AG04449 (cell line): ENCODE measurements at places on chromosomes 4 and X.
A peak's percentile ranks its signal among the peaks of the same experiment; 100 is the strongest.

- no peak for DNase-seq
These were observed 366.2 kb upstream of the PITX2 start for GRCh38 chr4:110989125-110989524.

GRCh38 chr4:19700992-19701391 is 550.7 kb upstream of the SLIT2 start:
- no peak for DNase-seq

- no peak for DNase-seq
These were observed 174.4 kb downstream of the RAB28 start for GRCh38 chr4:13309751-13310150.

GRCh38 chr4:6281436-6282313 is 12.0 kb downstream of the WFS1 start:
- no peak for DNase-seq

GRCh38 chr4:55347610-55348228 is 1.7 kb downstream of the SRD5A3 start:
- DNase-seq: no peak

DNA sequence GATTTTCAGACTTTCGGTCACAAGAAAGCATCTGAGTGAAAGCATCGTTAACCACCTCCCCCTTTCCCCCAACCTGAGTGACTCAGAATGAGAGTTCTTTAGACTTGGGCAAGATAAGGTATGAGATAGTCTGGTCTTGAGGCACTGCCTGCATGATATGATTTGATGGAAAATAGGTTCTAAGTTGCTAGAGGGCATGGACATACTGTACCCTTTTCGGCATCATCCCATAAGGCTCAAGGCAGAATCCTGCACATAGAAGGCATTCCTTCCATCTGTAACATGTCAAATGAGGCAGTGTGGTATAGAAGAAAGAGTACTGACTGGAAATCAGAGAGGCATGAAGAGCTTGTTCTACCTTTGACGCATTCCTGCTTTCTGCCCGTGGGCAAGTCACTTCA is 16.8 kb upstream of the AMOT start:
- DNase-seq: no peak

DNA sequence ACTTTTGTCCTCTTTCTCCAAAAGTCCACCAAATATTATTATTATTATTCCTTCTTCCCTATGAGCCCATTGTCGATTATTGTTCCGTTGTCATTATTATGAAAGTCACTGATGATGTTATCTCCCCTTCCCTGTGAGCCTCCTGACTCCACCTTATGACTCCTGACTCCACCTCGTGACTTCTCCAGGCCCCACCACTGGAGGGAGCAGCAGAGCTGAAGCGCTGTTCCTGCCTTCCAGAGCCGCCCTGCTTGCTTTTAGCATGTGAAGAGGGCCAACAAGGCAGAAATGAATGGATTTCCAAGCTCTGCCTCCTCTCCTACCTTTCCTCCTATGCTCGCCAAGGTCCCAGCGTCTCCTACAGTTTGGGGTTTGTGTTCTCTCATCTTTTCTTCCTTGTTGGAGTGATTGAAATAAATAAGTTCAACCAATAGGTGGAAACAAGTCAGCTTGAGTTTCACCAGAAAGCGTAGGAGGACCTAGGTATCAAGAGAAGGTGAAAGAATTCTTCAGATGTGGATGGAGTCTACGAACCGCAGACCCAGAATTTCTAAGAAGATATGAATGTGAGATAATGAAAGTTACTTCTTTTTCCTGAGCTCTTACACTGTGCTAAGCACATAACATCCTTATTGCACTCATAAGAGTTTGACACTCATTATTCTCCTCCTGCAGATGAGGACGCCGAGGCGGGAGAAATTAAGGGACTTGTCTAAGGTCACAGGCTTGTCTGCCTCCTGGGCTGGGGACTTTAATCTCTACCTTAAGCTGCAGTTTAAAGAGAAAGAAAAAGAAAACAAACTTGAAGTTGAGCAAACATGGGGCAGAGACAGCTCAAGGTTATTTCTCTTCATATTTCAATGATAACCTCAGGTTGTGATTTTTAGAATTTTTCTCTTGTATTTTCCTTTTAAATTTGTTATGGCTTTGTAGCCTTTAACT is 26.1 kb downstream of the IGSF1 start:
- no peak for DNase-seq

- DNase-seq: no peak
These were observed 292.3 kb downstream of the ANKRD50 start for GRCh38 chr4:124420166-124420695.

GRCh38 chrX:32987142-32987541 is 224.2 kb downstream of the DMD start:
- no peak for DNase-seq

DNA sequence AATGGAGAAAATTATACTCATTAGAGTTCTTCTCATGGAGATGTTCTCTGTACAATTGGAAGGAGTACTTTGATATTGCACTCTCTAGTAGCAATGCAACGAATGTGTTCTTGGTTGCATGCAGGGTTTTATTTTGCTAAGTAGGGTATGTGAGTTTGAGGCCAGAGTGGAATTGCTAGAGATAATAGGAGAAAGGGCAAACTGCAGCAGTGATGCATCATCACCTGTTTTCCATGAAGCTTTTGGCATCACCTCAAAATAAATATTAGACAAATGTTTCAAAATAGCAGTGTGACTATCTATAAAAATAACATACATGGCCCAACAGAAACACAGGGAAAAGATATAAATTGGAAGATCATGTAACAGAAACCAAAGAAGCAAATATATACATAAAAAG is 93.3 kb downstream of the TIGD2 start:
- DNase-seq: no peak

GRCh38 chrX:153412746-153413720 is 1.8 kb downstream of the ZFP92 start:
- no peak for DNase-seq

GRCh38 chrX:18707426-18708049 is at the start of gene PPEF1:
Gene PPEF1, plus strand, starts transcription at chrX:18707645. Its CDS starts 136 bp downstream, at chrX:18707781.
- no peak for DNase-seq

DNA sequence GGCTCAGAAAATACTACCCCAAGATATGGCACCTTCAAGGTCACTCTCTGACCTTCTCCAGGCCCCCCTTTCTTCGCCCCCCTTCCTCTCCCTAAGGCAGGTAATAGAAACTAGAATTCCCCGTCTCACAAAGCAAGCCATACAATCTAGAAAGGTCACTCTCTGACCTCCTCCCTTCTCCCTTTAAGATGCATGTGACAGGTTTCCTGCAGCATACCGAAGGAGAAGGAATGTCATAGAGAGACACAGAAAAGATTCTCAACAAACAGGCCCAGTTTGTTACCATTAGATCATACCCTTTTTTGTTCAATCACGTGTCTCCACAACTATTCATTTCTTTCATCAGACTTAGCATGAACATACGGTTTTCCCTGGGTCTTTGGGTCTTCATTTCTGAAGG is 51.2 kb upstream of the RBMXL3 start:
- DNase-seq: no peak

DNA sequence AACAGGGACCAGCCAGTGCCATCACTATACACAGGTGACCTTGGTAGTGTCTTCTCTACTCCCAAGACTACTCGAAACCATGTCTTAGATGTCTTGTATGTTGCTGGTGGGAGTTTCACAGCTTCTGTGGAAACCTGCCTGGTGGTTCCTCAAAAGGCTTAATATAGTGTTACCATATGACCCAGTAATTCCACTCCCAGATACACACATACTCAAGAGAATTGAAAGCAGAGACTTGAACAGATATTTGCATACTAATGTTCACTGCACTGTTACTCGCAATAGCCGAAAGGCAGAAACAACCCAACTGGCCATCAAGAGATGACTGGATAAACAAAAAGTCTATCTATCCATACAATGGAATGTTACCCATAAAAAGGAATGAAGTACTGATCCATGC is 3.1 kb downstream of the TFDP3 start:
- no peak for DNase-seq

GRCh38 chrX:9183481-9183880 is 149.6 kb upstream of the FAM9B start:
- no peak for DNase-seq

GRCh38 chr4:109214622-109215301 is 87.7 kb downstream of the COL25A1 start:
- no peak for DNase-seq

GRCh38 chr4:5798462-5798861 is 87.5 kb downstream of the EVC start:
- no peak for DNase-seq

GRCh38 chr4:183074288-183074990 is 24.6 kb upstream of the WWC2 start:
- no peak for DNase-seq

DNA sequence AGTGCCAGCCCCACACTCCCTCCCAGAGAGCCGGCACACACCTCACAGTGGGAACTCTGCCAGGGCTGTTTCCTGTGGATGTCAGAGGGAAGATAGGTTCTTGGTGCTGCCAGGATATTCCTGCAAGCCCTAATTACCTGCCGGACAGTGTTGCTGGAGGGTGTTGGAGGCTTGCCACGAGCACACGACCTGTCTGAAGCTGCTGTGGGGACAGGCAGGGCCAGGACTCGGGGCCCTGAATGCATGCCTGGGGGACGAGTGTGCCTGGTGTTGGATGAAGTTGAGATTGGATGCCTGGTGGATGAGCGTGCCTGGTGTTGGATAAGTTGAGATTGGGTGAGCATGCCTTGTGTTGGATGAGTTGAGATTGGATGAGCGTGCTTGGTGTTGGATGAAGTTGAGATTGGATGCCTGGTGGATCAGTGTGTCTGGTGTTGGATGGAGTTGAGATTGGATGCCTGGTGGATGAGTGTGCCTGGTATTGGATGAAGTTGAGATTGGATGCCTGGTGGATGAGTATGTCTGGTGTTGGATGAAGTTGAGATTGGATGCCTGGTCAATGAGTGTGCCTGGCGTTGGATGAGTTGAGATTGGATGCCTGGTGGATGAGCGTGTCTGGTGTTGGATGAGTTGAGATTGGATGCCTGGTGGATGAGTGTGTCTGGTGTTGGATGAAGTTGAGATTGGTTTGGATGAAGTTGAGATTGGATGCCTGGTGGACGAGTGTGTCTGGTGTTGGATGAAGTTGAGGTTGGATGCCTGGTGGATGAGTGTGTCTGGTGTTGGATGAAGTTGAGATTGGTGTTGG is 23.2 kb upstream of the UVSSA start:
- DNase-seq: peak; percentile 80

GRCh38 chr4:106365613-106366012 is 3.0 kb downstream of the GIMD1 start:
- DNase-seq: peak; percentile 78

DNA sequence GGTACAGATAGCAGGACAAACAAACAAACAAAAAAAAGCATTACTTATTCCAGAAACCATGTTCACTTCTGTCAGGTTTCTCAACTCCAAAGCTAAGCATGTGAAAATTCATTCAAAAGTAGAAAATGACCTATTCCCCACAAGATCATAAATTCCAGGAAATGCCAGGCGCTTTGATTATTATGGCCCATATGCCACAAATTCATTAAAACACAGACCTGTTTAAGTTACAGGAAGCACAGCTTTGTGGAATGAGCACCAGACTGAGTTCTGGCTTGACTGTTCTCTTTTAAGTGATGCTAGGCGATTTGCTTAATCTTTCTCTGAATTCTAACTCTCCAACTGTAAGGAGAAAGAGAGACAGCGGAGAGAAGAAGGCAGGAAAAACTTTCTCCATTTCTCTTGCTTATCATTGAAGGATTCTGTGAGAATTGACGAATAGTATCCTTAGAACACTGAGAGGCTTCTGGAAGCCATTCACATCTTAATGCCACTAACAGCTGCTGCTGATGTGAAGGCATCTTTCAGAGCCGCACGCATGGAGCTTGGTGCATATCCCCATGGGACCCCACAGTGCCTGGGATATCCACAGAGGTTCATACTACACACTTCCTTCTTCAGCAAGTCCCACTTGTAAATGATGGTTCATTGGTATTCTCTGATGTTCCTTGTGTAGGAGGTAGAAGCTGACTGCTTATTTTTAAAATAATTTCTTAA is 138.0 kb downstream of the ZNF674 start:
- DNase-seq: no peak

DNA sequence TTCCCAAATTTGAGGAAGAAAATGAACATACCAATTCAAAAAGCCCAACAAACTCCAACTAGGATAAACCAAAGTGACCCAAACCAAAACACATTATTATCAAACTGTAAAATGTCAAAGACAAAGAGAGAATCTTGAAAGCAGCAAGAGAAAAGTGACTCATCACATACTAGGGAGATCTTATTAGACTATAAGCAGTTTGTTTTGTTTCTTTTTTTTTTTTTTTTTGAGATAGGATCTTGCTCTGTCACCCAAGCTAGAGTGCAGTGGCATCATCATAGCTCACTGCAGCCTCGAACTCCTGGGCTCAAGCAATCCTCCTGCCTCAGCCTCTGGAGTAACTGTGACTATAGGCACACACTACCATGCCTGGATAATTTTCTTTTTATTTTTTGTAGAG is 12.6 kb downstream of the C4orf36 start:
- DNase-seq: no peak

DNA sequence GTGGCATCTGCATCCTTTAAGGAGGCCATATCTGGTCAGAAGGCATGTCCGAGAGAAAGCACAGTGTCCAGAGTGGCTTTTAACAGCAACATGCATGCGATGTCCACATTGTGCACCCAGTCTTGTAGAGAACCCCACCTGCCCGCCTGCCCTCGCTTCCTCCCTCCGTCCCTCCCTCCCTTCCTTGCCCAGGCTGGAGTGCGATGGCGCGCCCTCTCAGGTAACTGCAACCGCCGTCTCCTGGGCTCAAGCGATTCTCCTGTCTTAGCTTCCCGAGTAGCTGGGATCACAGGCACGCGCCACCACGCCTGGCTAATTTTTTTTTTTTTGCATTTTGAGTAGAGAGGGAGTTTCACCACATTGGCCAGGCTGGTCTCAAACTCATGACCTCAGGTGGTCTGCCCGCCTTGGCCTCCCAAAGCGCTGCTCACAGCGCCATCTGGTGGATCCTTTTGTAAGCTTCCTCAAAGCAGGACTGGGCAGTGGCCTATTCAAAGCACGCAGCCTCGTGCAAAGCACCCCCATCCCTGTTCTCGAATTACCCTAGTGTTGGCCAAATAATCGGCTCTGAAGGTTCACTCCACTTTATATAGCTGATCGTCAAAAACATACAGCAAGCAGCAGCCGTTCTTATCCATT is 15.0 kb downstream of the BRCC3 start:
- no peak for DNase-seq
